ENCODE measurements at places on chromosomes 5 and 9. TPM values are rescaled to one million over a fixed set of nuclear protein-coding genes. Genes with fewer than 3 reads are reported as not detected.
A peak's percentile ranks its signal among the peaks of the same experiment; 100 is the strongest.

DNA sequence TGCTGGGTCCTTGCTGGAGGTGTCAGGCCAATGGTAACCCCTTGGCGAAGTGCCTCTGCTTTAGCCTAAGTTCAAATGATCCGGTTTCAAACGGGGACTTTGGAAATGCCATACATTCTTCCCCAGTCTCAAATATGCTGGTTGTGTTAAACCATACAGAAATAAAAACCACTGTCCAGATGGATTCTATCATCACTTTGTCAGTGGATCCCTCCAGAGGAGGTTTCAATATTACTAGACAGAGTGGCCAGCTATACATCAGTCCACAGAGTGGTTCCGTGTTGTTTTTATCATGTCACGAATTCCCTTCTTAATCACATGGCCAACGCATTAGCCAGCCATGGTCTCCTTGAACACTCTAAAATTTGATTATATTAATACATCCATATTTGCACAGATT lies 7.3 kb upstream of the RANBP17 start:
- no peak for DNase-seq

GRCh38 chr5:79990205-79990597 lies 861 bp downstream of the MTX3 start:
- no peak for DNase-seq

GRCh38 chr5:96517295-96517694 lies 84.2 kb upstream of the PCSK1 start:
- DNase-seq: peak; percentile 35

- no peak for DNase-seq
Observed at GRCh38 chr5:68845131-68845530, 248.7 kb upstream of the SLC30A5 start.

DNA sequence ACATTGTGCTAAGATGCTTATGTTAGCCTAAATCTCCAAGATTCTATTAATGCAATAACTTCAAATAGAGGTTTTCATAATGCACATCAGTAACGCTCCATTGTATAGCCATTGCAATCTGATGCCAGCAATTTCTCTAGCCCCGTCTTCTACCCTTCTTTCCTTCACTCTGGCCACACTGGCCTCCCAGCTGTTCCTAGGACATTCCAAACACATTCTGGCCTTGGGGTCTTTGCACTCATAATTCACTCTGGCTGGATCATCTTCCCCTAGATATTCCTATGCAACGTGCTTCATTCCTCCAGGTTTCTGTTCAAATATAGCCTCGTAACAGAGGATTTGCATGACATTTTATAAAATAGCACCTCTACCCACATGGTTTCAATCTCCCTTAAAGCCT lies 23.3 kb downstream of the FAM81B start:
- DNase-seq: no peak

DNA sequence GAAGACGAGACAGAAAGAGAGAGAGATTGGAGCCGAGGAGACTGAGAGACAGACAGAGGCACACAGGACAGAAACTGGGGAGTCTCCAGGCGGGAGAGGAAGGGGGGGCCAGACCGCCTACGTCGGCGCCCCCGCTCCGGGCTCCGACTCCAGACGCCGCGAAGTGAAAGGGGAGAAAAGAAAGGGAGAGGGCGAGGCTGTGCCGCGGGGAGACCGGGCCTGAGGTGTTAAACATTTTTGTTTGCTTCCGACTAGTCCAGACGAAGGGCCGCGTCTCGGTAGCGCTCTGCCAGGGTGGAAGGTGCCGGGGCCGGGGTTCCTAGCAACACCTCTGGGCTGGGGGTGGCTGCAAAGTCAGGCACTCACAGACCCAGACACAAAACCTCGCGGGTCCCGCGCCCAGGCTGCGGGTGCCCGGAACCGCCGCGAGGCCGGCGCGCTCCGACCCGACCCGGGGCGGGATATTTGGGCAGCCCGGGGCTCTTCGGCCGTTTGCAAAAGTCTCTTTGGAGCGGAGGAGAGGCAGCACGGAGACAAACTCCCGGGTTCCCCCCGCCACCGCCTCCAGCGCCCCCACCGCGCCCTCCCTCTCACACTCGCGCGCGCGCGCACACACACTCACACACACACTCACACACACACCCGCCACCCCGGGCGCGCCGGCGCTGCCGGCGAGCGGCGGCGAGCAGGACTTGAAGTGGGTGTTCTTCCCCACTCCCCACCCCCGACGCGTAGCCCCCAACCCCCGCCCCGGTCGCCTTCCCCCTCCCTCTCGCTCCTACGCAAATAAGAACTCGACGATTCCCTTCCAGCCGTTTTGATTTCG lies 626 bp upstream of the FST start:
- peak; percentile 66 for DNase-seq

HAVCR2 gene
- polyA plus RNA-seq: not detected

DNA sequence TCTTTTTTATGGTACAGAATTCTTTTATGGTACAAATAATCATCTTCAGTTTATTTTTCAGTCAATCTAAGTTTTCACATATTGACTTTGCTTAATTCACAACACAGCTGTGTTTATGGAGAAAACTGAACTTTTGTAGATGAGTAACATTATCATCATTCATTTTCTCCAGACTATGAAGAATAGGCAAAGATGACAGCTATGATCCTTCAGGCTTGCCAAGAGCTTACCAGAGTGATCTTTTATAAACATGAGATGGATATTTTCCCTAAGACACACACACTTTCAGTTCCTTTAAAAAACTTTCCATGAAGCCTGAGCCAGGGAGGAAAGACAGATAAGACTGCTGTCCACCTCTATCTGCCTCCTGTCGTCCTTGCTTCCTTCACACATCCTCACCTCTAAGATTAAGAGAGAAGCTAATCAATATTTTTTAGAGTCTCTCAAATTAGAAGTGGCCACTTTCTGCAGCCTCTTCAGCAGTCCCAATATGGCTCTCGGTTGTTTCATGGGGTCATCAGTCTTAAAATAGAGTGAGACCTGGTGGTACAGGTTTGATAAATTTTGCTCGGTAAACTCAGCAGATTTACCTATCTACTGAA lies 108.1 kb upstream of the SLC27A6 start:
- DNase-seq: no peak

DNA sequence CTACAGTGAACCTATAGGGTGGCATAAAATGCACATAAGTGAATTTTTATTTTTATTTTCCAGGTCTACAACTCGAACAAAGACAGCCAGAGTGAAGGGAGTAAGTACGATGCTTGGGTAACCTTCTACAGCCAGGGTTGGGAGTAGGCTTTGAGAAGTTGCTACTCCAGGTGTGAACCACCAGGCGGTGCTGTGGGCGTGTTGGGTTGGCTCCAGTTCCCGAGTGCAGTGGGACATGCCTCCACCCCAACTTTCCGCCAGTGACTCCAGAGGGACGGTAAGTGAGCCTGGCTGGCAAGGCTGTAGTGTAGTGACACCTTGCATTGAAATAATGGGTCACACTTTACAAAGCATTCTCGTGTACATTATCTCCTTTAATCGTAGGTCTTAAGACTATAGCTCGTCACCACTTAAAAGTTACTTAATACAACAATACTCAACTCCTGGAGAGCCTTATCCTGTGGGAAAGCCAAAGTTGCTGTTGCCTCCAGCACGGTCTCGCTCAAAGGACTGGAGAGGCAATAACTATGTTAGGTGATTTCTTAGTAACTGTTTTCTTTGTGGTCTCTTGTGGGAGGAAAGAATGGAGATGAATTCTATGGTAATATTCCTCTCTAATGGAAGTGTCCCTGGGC lies 244.0 kb downstream of the ARHGAP26 start:
- DNase-seq: peak; percentile 22

DNA sequence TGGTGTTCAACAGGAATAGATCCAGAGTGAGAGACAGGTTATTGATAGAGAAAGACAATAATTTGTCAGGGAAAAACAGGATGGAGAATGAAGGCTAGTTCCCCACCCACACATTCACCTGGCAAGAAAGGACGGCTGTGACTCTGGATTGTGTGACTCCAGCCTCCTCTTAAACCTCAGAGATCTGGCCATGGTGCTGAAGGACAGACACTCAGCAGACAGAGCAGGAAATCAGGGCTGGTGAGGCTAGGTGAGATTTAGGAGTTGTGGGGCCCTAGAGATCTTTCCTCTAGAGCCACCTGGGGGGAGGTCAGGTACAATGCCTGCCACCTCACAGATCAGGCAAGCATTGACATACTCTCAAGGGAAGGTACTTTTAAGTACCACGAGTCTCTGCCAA lies 15.2 kb downstream of the OR1B1 start:
- no peak for DNase-seq

DNA sequence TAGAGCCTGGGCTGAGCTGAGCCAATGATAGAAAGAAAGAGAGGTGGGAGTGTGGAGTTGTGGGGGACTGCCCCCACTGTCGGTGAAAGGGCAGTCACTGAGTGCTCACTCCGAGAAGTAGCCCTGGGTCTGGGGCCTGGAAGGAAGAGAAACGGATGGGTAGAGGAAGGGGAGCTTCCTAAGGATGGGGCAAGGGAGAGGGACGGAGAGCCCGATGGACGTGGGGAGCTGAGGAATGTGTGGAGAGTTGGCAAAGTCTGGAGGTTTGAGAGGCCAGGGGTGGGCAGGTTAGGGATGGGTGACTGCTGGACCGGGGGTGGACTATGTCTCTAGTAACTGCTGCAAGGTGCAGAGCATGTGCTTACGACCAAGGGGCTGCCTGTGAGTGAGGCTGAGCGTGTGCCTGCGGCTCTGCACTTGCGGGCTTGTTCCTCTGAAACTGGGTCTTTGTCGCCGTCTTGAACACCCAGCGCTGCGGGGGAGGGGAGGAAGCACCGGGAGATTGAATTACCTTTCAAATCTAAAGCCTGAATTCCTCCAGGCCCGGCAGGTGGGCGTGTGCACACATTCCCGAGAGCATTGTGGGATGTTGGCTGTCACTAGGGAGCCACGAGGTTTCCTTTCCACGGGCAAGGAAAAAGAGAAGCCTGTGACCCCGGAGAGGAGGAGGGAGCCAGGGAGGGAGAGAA lies 76.4 kb upstream of the ARAP3 start:
- peak; percentile 25 for DNase-seq

OTP gene
- polyA plus RNA-seq: not detected

DNA sequence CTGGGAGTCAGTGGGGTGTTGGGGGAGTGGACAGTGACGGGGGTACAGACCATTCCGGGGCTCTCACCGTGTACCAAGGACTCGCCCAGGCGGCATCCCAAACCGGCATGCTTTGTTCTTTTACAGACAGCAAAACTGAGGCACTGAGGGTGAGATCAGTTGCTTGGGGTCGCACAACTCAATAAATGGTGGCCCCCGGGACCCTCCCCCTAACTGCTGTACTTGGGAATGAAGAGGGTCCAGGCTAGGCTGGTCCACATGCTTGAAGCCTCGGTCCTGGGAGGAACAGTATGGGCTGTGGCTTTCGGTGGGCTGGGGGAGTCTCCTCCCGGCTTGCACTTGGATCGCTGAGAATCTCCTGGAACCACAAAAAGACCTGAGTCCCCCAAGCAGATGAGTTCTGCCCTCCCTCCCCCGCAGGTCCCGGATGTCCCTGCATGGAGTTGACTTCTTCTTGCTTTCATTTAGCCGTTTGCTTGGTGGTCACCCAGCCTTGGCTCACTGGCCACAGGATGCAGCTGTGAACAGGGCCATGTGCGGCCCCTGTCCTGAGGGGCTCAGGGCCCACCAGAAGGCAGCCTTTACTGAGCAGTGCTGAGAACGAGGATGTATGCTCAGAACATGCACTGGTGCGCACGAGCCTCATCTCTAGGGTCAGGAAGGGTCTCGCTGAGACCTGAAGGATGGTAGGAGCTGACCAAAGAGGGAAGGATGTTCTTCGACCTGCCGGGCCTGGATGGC lies 4.2 kb downstream of the LAMC3 start:
- DNase-seq: no peak

NIM1K gene
- 0.27 TPM for polyA plus RNA-seq

GRCh38 chr9:88658311-88658822 lies 123.4 kb downstream of the NXNL2 start:
- DNase-seq: peak; percentile 83

- no peak for DNase-seq
Observed at GRCh38 chr5:77758141-77758938, 17.8 kb downstream of the TBCA start.

DNA sequence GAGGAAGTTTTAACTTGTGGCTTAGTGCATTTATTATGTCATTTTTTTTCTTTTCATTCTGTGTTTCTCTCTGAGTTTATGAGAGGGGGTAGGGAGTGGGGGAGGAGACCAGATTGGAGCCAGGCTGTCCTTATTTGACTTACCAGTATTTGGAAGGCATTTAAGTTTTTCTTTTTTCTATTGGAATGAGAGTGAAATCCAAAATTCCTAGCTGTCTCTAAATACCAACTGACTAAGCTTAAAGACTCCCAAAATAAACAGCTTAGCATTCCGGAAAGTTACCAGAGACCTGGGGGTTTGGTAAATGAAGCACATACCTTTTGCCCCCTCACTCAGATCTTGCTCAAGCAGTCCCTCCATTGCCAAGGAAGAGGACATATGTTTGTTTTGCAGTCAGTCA lies 581.9 kb upstream of the BRINP1 start:
- peak; percentile 10 for DNase-seq

TRIM36 gene
- polyA plus RNA-seq: 4.6 TPM

ALG2 gene
- 46.9 TPM for polyA plus RNA-seq

SLC9A3 gene
- 5.7 TPM for polyA plus RNA-seq

GRCh38 chr9:92488681-92489550 lies 6.6 kb upstream of the ASPN start:
- no peak for DNase-seq

- DNase-seq: peak; percentile 22
Observed at GRCh38 chr5:174424219-174425053, 299.9 kb upstream of the MSX2 start.

LTC4S gene
- polyA plus RNA-seq: 7.8 TPM

- no peak for DNase-seq
Observed at GRCh38 chr5:1413211-1413610, 32.0 kb downstream of the SLC6A3 start.

GRCh38 chr9:99000476-99001395 lies 57.0 kb downstream of the COL15A1 start:
- peak; percentile 71 for DNase-seq

GRCh38 chr9:121344184-121344583 lies 25.9 kb downstream of the STOM start:
- DNase-seq: no peak

DNA sequence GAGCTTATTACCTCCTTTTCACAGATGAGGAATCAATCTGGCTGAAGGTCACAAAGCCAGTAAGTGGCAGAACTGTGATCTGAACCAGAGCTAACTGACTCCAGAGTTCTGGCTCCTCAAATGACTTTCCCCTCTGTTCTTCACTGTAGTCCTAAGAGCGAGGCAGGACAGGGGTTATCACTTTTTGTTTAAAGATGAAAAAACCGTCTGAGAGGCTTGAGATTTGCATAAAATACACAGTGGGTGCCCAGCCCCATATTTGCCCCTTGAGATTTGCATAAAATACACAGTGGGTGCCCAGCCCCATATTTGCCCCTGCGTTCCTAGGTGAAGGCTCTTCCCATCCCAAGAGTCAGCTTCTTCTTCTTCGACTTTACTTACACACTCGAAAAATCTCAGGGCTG lies 667 bp downstream of the FBXO10 start:
- peak; percentile 50 for DNase-seq

DNA sequence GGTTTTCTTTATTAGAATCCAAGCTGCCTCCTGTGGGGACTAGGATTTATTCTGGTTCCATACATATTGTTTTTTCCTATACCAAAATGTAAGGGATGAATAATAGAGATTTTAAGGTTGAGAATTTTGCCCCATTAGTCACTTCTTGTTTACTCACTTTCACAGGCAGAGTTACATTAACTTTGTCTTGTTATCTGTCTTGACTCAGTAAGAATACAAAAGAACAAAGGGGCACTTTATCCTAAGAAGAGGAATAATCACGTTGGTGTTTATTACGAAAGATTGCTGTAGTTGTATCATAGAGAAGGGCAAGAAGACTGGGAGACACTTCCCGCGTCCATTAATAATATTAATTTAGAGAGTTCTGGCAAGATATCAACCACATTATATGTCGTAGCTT lies 599.7 kb upstream of the FTMT start:
- no peak for DNase-seq

DNAH5 gene
- 0.05 TPM for polyA plus RNA-seq

- DNase-seq: no peak
Observed at GRCh38 chr5:159628703-159629102, 287.6 kb upstream of the ADRA1B start.
